ENCODE measurements at places on chromosomes 13 and 19.

DNA sequence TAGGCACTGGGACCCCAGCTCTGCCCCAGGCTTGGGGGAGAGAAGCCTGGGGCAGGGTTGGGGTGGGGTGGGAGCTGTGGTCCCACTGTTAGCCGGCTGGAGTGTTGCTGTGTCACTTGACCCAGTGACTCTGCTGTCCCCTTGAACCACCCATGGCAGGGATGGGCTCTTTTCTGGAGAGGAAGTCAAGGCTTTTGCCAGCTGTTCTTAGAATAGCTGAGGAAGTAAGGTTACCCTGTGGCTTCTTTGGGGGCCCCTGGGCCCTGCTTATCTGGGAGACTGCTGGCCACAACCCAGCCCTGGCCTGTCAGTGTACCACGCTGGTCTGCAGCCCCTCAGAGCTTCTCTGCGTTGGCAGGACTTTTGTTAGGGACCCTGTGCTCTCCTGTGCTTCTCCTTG, 9.1 kb downstream of the PNPLA6 start:
- no peak for DNase-seq

DNA sequence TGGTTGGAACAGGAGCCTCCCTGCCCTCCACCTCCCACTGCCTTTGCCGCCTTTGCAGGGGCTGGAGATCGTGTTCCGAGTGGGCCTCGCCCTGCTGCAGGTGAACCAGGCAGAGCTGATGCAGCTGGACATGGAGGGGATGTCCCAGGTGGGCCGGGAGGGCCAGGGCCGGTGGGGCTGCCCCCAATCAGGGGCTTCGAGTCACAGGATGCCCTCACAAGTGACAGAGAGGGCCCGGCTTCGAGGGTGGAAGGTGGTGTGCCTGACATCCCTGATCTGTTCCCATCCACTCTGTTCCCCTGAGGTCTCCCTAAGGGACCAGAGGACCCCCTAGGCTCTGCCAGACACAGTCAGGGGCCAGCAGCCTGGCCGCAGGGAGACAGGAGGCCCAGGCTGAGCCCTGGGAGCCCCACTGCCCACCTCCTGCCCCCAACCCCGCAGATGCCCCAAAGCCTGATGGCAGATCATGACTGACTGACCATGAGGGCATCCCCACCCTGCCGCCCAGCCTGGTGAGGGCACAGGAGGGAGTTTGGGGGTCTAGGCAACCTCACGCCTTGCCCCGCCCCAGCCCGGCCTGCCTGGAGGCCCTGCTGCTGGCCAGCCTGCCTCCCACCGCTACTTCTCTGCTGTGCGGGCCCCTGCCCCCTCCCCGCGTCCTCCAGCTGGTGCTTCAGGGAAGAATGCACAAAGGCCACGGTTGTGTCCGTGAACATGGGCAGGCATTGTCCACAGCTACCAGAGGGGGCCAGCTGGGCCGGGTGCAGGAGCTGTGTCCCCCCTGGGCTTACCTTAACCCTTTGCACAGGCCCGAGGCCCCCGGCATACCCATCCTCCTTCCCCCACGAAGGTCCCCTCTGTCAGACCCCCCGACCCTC, 21.8 kb downstream of the EVI5L start:
- DNase-seq = no peak

DNA sequence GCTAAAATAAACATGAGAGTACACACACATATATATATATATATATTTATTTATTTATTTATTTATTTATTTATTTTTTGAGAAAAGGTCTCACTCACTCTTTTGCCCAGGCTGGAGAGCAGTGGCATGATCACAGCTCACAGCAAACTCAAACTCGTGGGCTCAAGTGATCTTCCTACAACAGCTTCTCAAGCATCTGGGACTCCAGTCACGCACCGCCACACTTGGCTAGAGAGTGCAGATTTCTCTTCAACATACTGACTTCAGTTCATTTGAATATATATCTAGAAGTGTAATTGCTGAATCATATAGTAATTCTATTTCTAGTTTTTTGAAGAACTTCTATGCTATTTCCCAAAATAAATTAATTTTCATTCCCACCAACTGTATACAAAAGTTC, 1711.8 kb downstream of the SLITRK5 start:
- DNase-seq = no peak

- DNase-seq = no peak
These were observed 321.0 kb downstream of the TBC1D4 start for GRCh38 chr13:75160984-75161383.

GRCh38 chr13:23059173-23059572, 121.6 kb upstream of the SGCG start:
- DNase-seq = no peak

DNA sequence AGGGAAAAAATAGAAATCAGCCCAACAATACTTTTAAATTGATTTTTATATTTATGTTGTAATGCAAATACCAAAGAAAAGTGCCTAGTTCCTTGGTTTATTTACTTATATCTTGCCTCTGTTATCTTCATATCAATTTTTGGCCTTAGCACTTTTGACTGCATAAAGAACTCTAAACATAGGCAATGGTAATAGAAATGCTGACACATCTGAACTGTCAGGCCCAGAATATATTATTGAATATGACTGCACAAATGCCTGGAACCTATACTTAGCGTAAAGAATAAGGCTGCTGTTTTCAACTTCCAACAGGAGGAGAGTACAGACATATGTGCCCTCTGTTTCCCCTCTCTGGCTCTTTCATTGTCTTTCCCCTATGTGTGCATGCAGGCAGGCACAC, 91.1 kb downstream of the DNAJC15 start:
- DNase-seq = no peak

DNA sequence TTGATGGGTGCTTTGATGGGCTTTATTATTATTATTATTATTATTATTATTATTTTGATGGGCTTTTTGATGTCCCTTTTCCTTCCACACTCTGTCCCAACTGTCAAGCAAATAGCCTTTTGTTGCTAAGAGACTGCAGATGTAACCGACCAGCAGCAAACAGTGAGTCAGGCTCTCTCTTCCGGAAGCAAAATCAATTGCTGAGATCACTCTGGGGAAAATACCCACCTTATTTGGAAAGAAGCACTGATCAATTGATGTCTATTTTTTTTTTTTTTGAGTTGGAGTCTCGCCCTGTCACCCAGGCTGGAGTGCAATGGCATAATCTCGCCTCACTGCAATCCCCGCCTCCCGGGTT, 2.9 kb downstream of the LDLR start:
- no peak for DNase-seq

- no peak for DNase-seq
These were observed 133.3 kb downstream of the HS6ST3 start for GRCh38 chr13:96223231-96223630.

GRCh38 chr19:40510526-40511115, 43.8 kb downstream of the SPTBN4 start:
- DNase-seq = no peak

GRCh38 chr13:42328672-42329071, 56.7 kb downstream of the AKAP11 start:
- DNase-seq = no peak

DNA sequence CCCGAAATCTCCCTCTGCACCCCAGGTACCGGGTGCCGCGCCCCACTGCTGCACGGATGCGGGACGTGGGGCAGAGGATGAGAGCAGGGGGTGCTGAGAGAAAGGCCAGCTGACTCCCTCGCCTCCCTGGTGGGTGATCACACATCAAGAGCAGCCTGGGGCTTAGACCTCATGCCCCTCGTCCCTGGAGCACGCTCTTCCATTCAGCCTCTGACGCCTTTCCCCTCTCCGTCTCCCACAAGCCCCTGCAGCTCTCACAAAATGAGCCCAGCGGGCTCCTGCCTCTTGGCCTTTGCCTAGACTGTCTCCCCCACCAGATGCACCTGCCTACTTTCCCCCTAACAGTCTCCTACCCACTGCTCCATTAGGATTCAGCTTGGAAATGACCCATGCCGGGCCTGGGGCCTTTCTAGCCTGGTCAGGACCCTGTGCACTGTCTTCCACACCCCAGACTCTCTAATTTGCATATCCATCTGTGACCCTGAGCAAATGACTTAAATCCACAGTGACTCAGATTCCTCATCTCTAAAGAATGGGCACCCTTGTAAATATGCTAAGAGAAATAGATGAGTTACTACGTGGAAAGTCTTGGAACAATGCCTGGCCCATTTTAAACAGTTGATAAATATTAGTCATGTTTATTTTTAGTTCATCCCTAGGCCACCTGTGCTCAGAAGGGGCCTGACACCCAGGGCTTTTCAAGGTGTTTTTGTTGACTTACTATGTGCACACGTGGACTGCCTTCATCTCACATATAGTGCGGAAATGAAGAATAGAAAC, 582 bp upstream of the PTPRH start:
- no peak for DNase-seq

- DNase-seq = no peak
These were observed 497.5 kb upstream of the PCDH20 start for GRCh38 chr13:61913183-61913582.

DNA sequence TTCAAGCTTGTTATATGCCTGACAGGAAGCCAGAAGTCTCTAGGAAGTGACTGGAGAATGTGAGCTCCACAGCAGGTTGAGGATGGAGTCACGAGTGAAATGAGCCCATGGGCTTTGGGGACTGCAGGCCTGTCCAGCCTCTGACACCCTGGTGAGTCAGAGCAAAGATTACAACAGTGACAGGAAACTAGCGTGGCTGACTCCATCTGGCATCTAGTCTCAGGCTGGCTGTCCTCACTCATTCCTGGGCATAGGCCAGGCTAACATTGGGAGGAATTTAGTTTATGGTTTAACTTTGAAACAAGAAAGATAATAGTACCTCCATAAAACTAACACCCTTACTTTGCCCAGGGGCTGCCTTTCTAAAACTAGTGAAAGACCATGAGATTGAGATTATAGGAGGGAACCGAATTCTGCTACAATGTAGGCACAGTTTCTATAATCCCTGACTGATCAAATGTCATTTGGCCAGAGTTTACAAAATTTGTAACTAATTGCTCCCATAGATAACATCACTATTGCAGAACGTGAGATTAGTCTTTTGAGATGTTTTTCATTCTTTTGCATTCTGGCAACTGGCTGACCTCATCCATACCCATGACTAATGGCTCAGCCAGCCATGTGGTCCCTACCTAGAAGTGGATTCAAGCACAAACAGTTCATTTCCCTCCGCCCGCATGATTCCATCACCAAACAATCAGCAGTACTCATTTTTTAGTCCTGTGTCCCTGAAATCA, 28.4 kb downstream of the PSG1 start:
- no peak for DNase-seq

DNA sequence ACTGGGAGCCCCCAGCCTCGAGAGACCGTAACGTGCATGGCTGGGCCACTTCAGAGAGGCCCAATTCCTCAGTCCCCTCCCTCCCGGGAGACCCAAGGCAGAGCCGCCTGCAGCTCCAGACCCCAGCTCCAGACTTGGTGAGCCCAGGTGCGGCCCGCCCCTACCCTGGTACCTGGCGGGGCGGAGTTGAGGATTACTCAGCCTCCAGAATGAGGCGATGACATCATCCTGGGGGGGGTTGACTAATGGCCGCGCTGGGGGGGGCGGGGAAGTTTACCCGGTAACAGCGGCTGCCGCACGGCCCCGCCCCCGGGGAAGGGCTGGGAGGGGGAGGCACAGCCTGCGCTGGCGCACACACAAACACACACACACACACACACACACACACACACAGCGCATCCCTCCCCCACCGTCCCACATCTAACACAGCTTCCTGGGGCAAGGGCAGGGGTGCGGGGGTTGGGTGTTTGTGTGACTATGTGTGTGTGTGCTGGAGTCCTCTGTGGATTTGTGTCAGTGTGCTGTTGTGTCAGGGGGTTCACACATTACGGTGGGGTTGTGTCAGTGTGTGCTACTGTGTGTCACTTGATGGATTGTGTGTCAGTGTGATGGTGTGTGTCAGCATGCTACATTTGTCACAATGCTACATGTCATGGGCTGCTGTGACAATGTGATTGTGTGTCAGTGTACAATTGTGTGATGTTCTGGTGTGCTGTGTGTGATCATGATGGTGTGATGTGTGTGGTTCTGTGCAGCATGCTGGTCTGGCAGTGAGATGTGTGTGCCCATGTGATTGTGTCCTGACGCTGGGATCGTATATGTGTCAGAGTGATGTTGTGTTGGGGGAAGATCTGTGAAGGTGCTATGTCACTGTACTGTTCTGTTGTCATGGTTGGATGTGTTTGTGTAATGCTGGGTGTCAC, 10.3 kb upstream of the BBC3 start:
- DNase-seq = peak; percentile 63

GRCh38 chr19:10027158-10027997, 14.1 kb downstream of the RDH8 start:
- peak; percentile 69 for DNase-seq

DNA sequence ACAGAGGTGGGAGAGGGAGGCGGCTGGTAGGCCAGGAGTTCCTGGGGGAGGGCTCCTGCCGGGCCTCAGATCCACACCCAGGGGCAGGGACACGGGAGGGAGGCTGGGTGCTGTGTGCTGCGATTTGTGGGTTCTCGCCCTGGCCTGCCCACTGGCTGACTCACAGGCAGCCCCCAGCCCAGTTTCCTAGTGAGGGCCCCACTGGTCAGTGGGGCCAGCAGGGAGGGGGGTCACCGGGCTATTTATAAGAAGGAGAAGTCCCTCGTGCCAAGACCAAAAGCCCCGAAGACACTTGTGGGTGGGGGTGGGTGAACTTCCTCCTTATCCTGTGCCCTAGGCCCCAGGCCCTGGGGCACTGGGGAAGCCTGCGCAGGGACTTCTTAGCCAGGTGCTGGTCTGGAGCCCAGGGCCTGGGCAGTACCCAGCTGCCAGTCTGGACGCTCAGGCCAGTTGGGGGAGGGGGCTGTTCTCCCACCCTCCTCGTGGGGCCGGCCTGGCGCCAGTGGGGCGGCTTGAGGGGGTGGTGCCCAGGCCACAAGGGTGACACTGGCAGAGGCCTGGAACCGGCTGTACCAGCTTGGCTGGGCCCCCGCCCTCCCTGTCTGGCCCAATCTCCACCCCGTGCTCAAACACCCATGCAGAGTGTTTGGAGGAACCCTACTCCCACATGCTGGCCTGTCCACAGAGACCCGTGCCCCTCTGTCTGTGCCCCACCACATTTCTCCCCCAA, 5.0 kb upstream of the JUNB start:
- no peak for DNase-seq

- DNase-seq = no peak
These were observed 10.1 kb downstream of the YIPF2 start for GRCh38 chr19:10918359-10918758.

GRCh38 chr13:66216728-66217127, 1013.4 kb downstream of the PCDH9 start:
- no peak for DNase-seq

DNA sequence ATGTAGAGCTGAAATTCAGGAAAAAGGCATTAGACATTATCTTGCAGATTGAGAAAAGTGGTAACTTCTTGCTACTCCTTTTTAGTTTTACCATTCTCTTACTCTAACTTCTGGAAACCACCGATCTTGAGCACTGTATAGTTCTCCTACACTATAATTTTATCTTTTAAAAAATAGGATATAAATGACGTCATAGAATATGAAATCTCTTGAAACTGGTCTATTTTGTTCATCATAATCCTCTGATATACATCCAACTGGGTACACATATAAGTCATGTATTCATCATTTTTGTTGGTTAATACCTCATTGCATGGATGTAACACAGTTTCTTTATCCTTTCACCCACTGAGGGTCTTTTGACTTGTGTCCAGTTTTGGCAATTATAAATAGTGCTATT, 629.9 kb upstream of the PRR20A start:
- DNase-seq = no peak
